Ecto neural progenitor cell (in vitro differentiated cells): ENCODE measurements at places on chromosomes 5 and 9.

DNA sequence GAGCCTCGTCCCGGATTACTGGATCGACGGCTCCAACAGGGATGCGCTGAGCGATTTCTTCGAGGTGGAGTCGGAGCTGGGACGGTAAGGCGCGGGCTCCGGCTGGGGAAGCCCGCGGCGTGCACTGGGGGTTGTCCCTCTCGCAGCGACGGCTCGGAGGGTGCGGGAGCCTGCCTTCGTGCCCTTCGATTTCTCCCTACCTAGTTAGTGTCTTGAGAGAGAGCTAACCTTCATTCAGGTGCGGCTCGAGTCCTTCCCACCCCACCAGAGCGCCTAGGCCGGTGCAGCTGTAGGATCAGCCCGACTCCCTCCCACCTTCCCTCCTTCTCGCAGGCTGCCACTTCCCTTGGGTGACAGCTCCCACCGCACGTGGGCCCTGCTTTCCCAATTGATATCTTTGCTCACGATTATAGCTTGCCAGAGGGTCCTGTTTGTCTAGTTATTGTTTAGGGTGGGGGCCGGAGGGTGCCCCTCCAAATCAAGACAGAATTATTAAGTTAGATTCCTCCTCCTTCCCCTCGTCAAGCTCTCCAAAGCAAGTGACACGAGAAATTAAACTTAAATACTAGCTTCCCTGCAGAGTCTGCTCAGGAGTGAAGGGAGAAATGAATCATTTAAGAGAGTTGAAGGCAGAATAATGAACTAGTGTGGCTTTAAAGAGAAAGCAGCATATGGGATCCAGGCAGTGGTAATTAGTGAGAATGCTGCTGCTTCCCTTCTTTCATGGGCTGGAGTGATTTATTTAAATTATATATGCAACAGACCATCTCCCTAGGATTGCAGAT is 569 bp downstream of the CAMK4 start:
- DNase-seq, result no peak

DNA sequence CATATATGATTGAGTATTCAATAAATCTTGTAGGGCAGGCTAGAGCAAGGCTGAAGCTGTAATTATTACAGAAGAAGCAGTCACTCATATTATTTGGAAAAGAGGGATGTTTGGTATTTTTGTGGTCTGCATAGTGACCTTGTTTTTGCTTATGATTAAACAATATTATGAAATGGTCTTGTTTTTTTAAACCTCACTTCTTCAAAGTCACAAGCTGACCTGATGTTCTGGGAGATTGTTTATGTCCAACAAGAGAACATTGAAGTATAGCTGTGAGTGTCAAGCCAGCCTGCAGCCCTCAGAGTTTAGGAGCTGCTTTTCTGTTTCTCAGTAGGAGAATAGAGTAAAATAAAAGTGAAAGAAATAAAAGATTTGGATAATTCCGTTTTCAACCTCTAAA is 342.2 kb downstream of the LRRC70 start:
- DNase-seq, result no peak

GRCh38 chr5:141040093-141040770 is 10.9 kb upstream of the PCDHB1 start:
- peak; percentile 76 for DNase-seq

GRCh38 chr9:95796029-95796428 is 79.5 kb upstream of the ERCC6L2 start:
- no peak for DNase-seq

DNA sequence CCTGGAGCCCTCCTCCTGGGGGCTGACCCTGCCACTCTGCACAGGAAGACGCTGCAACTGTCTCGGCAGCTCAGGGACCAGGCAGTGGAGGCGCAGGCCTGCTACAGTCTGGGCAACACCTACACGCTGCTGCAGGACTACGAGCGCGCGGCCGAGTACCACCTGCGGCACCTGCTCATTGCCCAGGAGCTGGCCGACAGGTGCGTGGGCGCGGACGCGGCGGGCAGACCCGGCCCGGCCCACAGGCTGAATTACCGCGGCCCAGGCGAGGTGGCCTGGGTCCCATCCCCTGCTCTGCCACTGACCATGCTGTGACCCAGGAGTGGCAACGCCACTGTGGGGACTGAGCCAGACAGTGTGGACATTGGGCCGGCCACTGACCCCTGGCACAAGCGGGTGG is 11.2 kb downstream of the GPSM1 start:
- no peak for DNase-seq

- DNase-seq, result no peak
These were observed 74.4 kb upstream of the FCN1 start for GRCh38 chr9:134991808-134992754.

- DNase-seq, result no peak
These were observed 306.4 kb downstream of the ZSWIM6 start for GRCh38 chr5:61638476-61638875.

- no peak for DNase-seq
These were observed 64.2 kb downstream of the SLC44A1 start for GRCh38 chr9:105308461-105309341.

GRCh38 chr5:120141076-120141475 is 323.0 kb upstream of the PRR16 start:
- DNase-seq, result no peak

DNA sequence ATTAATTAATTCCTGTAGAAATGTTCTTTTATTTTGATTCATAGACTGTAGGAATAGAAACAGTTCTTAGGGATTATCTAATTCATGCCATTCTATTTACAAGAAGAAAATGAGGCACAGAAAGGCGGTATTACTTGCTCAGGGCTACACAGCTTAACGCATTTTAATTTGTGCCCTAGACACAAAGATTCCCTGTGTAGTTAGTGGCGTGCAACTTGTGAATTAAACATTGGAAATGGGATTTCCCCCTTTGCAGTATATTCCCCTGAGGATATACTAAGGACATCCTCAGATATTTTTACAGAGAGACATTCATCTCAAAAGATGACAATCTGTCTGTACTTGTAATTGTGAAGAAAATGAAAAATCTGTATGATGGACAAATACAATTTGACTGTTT is 108.1 kb downstream of the SGCD start:
- no peak for DNase-seq

- DNase-seq, result no peak
These were observed 56.7 kb downstream of the HSPA4 start for GRCh38 chr5:133108481-133108921.

DNA sequence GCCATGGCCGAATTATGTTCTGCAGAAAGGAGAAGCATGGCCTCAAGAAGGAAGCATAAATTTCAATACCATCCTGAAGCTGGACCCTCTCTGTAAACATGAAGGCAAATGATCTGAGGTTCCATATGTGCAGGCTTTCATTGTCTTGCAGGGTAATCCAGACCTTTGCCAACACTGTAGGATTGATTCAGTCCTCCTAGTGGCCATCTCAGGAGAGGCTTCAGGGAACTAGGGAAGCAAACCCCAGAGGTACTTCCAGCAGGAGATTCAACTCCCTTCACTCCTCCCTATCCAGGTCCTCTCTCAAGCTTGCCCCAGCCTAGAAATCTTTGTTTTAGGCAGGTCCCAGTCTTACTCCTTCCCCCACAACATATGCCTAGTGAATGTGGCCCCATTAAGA is 99.3 kb upstream of the HCN1 start:
- DNase-seq, result no peak
